ENCODE measurements at places on chromosomes 4 and X.

- DNase-seq, result peak; percentile 35
These were observed 70.5 kb downstream of the HADH start for GRCh38 chr4:108060164-108060563.

DNA sequence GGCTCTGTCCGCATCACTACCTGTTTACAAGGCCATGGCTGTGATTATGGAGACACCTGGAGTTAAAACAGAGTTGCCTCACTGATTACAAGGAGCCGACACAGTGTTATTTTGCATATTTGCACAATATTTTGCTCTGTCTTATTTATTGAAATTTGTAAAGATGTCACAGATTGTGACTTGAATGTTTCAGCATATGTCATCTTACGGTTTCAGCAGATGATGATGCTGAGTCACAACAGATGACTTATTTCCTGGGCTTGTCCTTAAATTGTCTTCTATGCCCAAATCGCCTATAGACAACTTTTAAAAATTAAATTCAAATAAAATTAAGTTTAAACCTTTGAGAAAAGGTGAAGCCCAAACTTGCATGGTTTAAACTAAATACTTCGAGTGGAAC, 87.1 kb upstream of the INPP4B start:
- no peak for DNase-seq

DNA sequence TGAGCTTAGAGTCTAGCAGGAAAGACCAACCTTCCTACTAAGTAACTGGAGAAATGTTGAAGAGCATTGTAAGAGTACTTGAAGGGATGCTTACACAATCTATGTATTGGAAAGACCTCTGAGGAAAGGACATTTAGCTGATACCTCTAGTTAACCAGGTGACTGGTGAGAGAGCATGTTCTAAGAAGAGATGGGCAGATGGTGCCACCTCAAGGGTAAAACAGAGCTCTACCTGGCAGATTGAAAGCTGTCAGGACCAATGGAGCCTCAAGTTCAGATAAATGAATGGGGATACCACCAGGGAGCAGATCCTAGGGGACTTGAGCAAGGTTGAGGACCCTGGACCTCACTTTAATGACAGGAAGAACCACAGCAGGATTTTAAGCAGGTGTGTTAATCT, 196.4 kb downstream of the QDPR start:
- DNase-seq, result no peak

DNA sequence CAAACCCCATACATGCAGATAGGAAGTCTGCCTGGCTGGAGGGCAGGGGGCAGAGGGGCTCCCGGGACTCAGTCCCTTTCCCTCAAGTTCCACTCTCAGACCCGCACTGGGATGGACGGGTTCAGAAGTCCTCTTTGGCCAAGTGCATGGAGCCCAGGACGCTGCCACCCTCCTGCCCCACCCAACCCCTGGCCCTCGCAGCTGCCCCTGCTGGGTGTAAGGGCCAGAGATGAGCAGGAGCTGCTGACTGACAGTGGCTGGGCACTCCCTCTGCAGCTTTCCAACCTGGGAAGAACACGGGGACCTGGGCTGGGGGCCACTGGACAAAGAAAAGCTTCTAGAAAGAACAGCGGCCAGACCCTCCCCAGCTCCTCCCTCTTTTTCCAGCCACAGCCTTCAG, 3.4 kb downstream of the L1CAM start:
- no peak for DNase-seq

- DNase-seq, result no peak
These were observed 259.6 kb downstream of the C4orf33 start for GRCh38 chr4:129355516-129355915.

- DNase-seq, result no peak
These were observed 47.2 kb upstream of the TMPRSS11F start for GRCh38 chr4:68176904-68177303.
